ENCODE measurements at places on chromosomes 1 and 21. TPM values are rescaled to one million over a fixed set of nuclear protein-coding genes. Genes with fewer than 3 reads are reported as not detected.

DNA sequence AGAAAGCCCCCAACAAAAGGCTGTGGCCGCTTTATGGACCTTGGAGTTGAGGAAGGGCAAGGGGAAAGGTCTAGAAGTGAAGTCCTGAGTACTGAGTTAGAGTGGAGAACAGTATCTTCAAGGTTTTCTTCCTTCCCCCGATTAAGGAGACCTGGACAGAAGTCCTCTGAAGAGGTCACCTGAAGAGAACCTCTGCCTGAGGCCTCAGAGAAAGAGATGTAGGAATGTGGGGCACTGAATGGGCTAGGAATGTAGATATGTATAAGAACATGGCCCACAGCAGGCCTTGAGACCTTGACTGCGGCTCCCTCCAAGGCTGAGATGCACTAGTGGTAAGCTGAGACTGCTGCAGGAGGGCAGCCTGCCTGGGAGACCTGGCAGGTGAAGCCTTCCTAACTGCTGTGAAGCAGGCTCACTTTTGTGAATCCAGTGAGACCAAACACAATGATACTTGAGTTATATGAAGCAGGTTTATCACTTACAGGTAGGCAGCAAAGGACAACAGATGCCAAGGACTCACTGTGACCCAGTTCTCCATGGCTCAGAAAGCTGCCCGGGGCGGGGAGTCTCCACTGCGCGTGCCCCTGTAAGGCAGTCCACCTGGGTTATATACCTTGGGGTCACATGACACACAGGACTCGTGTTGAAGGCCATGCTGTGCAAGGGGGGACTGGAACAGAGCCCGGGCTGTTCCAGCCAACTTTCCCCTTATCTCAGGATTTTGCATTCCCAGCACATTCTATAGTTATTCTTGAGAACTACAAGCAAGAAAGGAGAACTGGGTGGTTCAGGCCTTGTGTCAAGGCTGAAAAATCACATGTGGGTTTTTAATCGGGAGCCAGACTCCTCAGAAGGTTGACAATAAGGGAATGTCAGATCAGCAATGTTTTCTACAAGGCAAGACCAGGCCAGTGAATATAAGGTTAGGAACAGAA is 78.8 kb upstream of the PPM1J start:
- no peaks in the 10 kb centered on the region for H3K4me1 ChIP-seq
- H3K36me3 ChIP-seq, result no peaks in the 10 kb centered on the region
- no peak overlapping the region for H3K27ac ChIP-seq
- H3K27me3 ChIP-seq, result no peaks in the 10 kb centered on the region
- H3K4me3 ChIP-seq, result no peak overlapping the region

Gene FNDC7
- total RNA-seq, result not detected

Gene PTPRU
- 15.9 TPM for total RNA-seq

Gene CELA2A
- not detected for total RNA-seq

- no peak for DNase-seq
- H3K4me3 ChIP-seq, result no peak overlapping the region
- H3K36me3 ChIP-seq, result no peaks in the 10 kb centered on the region
These were observed 105.7 kb upstream of the PPP2R5A start for GRCh38 chr1:212179394-212180076.

DNA sequence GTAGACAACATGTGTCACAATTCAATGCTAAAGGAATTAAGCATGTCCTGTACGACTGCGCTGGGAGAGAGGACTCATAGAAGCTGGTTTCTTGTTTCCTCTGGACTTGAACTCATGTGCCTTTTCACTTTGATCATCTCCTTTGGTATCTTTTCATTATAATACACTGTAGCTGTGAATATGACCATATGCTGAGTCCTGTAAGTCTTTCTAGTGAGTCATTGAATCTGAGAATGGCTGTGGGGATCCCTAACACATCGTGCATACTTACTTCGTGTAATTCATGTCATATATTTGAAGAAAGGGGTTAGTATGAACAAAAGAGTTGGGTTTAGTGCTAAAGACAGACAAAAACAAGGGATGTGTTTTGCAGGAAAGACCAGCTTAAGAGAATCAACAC is 148.1 kb upstream of the RUNX1 start:
- H3K4me1 ChIP-seq, result no peaks in the 10 kb centered on the region
- no peaks in the 10 kb centered on the region for H3K27me3 ChIP-seq
- no peaks in the 10 kb centered on the region for H3K36me3 ChIP-seq

DNA sequence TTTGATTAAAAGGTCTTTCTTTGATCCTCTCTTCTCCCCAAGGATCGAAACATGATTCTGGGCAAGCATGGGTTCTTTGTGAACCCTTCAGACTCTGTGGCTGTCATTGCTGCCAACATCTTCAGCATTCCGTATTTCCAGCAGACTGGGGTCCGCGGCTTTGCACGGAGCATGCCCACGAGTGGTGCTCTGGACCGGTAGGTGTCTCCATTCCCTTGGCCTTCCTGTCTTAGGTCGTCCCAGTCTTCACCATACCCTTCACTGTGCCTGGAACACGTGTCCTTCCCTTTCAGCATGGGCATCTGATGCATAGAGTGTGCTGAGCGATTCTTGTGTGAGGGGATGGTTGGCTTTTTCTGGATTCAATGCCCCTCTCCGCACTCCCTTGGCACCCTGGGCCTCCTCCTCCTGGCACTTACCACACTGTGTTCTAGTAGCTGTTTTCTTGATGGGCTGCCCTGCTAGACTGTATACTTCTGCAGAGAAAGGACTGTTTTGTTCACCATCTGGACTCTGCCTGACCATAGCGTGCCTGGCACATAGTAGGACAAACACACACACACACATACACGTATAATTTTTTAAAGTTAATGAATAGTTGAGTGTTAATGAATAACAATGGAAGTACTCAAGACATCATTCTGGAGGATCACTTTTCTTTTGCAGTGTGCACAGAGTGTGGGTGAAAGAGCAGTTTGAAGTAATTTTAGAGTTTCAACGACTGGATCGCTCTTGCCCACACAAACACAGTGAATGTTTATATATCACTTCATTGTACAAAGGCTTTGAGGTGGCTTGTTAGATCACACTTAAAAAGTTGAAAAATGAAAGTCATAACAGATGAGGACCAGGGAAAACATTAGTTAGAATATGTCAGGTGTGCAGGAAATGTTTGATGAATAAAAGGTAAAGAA is 43.2 kb downstream of the PGM1 start:
- no peaks in the 10 kb centered on the region for H3K27me3 ChIP-seq
- H3K36me3 ChIP-seq, result peaks cover 76% of the 10 kb centered on the region

Gene TBX19
- 0.63 TPM for total RNA-seq

Gene OVAAL
- 2.0 TPM for total RNA-seq

DNA sequence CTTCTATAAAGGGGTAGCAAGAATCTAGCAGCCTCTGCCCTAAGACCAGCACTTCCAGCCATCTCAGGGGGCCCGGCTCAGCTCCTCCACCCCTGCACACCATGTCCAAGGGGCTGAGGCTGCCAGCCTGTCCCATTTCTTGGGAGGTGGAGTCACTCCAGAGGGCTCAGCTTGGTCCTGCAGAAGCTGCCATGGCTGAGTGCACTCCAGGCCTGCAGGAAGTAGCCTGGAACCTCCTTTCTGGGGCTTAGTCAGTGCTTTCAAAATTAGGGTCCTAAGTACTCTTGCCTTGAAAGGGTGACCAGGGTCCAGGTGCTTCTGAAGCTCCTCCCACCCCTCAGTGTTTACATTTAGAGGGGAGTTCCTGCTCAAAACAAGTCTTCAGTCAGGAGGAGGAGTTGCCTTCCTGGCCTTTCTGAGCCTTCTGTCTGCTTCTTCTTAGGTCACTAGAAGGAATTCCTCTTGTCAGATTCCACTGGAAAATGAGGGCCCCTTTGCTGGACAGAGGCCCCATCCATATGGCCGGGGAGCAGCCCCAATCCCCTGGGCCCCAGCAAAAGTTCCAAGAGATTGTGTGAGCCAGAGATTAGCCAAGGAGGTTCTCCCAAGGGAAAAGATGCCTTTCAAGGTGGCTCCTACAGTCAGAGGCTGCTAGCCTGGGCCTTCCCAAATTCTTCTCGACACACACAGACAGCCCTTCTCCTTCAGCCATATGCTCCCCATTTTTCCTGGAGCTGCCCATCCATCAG is 128.1 kb upstream of the VAMP3 start:
- H3K4me1 ChIP-seq, result peaks cover 29% of the 10 kb centered on the region
- no peaks in the 10 kb centered on the region for H3K27me3 ChIP-seq
- H3K36me3 ChIP-seq, result no peaks in the 10 kb centered on the region

Gene TRAF5
- total RNA-seq, result 2.4 TPM

- DNase-seq, result no peak
- peaks cover 10% of the 10 kb centered on the region for H3K4me1 ChIP-seq
- no peak overlapping the region for H3K27ac ChIP-seq
- no peaks in the 10 kb centered on the region for H3K27me3 ChIP-seq
These were observed 131.3 kb downstream of the PATJ start for GRCh38 chr1:61873581-61873980.

Gene LCE4A
- total RNA-seq, result not detected

DNA sequence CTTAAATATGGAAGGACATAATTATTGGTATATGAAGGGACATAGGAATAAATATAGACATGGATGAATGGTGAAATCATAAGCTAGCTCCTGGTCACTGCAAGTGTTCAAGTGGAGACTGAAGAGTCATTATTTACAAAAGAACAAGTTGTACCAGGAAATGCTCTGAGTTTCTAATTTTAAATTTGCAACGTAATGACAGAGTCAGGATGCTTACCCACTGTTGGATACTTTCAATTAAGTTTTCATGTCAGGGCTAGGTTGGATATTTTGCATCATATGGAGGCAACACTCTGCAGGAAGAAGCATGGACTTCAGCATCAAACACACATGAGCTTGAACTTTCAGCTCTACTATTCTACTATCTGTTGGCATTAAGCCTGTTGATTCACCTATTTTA is 499.6 kb upstream of the C1orf87 start:
- DNase-seq, result no peak
- H3K27me3 ChIP-seq, result no peaks in the 10 kb centered on the region

- H3K4me3 ChIP-seq, result no peak overlapping the region
- H3K27me3 ChIP-seq, result no peaks in the 10 kb centered on the region
- H3K36me3 ChIP-seq, result no peaks in the 10 kb centered on the region
- no peak overlapping the region for H3K27ac ChIP-seq
These were observed 55.5 kb downstream of the FOXO6 start for GRCh38 chr1:41416552-41417334.

DNA sequence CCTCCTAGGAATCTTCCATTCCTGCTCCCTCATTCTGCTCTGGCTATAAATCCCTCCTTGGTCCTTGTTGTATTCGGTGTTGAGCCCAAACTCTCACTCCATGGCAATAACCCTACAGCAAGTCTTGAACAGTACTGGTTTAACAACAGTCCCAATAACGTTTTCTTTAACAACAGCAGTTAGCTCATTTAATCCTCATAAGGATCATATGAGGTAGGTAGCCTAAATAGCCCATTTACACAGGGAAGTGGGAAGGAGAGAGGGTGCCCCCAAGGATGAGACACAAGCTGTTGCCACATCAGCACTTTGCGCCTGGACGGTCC is 444 bp upstream of the AGTRAP start:
- H3K36me3 ChIP-seq, result no peaks in the 10 kb centered on the region
- H3K27ac ChIP-seq, result peak overlapping the region; percentile 85
- H3K4me3 ChIP-seq, result peak overlapping the region; percentile 90
- H3K4me1 ChIP-seq, result no peaks in the 10 kb centered on the region

Gene ITGB2
- 16.7 TPM for total RNA-seq

DNA sequence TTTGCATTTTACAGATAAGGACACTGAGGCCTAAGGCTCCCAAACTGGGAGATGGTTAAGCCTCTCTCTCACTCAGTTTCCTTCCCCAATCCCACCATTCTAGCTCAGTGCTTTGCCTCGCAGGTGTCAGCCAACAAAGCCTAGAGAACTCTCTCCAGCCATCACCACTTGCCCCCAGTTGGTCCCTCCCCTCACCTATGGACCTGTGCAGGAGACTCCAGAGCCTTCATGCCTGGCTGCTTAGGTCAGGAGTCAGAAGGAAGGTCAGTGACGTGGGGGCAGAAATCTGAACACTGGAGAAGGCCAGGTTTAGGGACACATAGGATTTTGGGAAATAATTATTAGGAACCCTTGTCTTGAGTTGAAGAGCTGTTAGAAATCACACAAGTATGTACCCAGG is 295.3 kb downstream of the PTPRU start:
- H3K27me3 ChIP-seq, result no peaks in the 10 kb centered on the region
- no peak overlapping the region for H3K4me3 ChIP-seq
- no peak overlapping the region for H3K27ac ChIP-seq

Gene KRTAP15-1
- total RNA-seq, result not detected

GRCh38 chr1:214546886-214547641 is 4.3 kb downstream of the PTPN14 start:
- H3K36me3 ChIP-seq, result no peaks in the 10 kb centered on the region
- H3K27me3 ChIP-seq, result no peaks in the 10 kb centered on the region
- H3K4me1 ChIP-seq, result peaks cover 27% of the 10 kb centered on the region
- no peak for DNase-seq
